Skin of body (tissue), 3 donors: ENCODE measurements at places on chromosomes 6 and 20.

DNA sequence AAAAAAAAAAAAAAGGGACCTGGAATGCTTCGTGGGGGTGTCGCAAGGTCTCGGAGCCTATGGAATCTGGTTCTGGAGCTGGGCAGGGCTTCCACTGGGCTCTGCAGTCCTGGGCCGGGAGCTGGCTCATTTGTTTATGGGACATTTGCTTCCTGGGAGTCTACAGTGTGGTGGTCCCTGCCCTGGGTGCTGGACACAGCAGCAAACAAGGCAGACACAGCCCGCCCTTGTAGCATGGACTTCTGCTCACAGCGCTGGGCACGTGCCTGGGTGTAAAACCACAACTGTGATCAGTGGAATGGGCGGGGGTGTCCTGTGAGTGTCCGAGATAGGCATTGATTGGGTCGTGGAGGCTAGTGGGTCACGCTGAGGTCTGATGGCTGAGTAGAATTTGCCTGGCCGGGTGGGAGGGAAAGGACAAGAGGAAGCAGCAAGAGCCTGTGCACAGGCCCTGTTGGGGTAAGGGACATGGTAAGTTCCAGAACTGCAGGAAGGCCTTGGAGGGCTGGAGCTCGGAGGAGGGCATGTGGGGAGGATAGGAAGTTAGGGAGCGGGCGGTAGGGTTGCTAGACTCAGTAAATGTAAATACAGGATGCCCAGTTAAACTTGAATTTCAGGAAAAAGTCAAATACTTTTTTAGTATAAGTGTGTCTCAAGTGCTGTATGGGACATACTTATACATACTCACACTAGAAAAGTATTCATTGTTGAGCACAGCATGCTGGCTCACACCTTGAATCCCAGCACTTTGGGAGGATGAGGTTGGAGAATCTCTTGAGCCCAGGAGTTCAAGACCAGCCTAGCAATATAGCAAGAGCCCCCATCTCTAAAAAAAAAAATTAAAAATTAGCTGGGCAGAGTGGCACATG is 61.3 kb upstream of the PMEPA1 start:
- no peak for DNase-seq

DNA sequence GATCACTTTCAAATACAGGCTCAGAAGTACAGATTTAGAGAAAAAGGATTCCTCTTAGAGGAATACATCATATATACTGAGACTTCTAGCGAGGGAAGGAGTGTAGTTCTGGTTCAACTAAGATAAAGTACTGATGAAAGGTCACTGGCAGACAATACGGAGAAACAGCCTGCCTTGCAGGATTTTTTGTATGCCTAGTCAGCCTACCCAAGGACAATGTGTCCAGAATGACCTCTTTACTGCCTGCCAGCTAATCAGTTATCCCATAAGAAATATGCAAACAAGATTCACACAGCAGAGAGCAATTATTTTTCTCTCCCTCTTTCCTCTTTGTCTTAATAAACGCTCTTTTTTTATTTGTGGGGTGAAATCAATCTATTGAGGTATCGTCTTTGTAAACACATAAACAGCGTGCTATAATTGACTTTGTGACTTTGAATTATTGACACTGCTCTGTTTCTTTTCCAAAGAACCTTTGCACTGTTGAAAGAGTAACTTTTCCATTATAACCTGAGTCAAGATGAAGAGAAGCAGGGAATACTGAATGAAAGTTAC is 1.4 kb upstream of the TSPYL4 start:
- no peak for DNase-seq

GRCh38 chr6:127131275-127131674 is 12.8 kb downstream of the RSPO3 start:
- DNase-seq: no peak

GRCh38 chr6:154606457-154606856 is 96.0 kb upstream of the CNKSR3 start:
- DNase-seq: no peak

GRCh38 chr6:40359808-40360207 is 227.4 kb downstream of the LRFN2 start:
- no peak for DNase-seq

GRCh38 chr6:166075925-166076324 is 91.7 kb downstream of the TBXT start:
- no peak for DNase-seq

GRCh38 chr20:8601542-8601912 is 467.4 kb upstream of the PLCB4 start:
- DNase-seq: no peak

GRCh38 chr6:40817369-40817768 is 221.7 kb downstream of the UNC5CL start:
- no peak for DNase-seq

- no peak for DNase-seq
These were observed 108.3 kb downstream of the TNFAIP3 start for GRCh38 chr6:137975188-137975940.

DNA sequence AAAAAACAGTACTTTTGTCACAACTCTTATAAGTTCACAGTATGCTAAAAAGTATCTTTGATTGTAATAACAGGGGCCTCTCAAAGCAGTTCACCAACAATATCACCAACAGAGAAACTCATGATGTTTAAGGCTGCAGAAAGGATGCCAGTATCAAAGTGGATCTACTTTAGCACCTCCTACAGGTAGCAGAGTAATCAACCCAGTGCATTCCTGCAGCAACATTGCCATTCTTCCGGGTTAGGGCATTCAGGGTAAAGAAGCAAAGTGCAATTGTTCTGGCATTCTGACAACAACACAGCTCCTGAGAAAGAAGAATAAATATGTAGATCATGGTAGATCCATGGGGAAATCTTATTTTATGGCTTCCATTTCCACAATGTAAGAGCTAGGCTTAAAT is 7.6 kb upstream of the SLC17A4 start:
- DNase-seq: no peak

DNA sequence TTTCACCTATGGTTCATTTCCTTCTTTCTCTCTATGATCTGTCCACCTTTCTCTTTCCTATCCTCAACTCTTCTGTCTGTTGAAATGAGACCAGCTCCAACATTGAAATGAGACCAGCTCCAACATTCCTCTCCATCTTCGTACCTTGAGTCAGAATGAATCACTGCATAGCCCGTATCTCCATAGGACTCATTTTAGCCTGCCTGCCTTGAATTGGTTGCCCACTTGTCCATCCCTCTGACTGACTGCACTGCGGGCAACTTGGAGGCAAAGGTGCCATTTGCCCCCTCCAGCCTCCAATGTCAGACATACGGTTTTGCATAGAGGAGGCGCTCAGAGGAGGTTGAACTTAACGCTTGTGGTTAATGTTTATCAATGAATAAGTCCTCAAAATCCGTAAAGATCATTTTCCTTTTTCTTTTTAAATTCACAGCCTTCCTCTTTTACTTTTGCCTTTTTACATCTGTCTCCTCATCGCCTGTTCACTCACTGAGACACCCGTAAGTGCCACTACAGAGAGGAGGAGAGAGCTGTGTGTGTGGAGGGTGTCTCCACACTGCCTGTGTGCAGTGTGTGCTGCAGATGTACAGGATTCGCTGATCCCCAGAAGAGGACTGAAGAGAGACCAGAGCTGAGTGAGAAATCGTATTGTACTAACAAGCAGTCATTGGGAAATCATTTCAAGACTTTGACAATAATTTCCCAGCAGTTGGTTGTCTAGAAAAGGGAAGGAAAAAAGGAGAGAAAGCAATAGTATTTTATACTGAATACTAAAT is 579.6 kb upstream of the MAP3K7 start:
- peak; percentile 19 for DNase-seq

GRCh38 chr6:17865798-17866725 is 121.4 kb downstream of the KIF13A start:
- no peak for DNase-seq

GRCh38 chr20:60365064-60365666 is 406.9 kb downstream of the CDH26 start:
- DNase-seq: no peak

GRCh38 chr6:167832497-167833395 is 6.0 kb downstream of the AFDN start:
- no peak for DNase-seq

- no peak for DNase-seq
These were observed 435 bp downstream of the ZSWIM3 start for GRCh38 chr20:45857882-45858216.

DNA sequence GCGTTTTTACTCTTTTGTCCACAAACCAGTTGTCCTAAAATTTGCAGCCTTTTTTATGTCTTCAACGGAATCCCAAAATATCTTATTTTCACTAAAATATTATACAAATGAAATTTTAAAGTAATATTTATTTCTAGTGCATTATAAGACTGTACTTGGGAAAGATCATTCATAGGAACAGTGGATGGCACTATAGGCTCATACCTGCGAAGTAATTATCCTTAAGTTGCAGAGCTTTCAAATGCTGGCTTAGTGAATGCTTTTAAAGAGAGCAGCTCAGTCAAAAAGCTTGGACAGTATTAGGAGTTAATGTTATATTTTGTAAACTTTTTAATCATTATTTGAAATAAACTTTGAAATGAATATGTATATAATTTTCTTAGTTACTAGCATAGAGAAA is 254.9 kb downstream of the CDKAL1 start:
- no peak for DNase-seq

- DNase-seq: no peak
These were observed 96.5 kb downstream of the TINAG start for GRCh38 chr6:54404791-54405190.

- DNase-seq: no peak
These were observed 10.5 kb downstream of the ENTPD6 start for GRCh38 chr20:25206063-25206403.
